ENCODE measurements at places on chromosomes 16 and 17.

DNA sequence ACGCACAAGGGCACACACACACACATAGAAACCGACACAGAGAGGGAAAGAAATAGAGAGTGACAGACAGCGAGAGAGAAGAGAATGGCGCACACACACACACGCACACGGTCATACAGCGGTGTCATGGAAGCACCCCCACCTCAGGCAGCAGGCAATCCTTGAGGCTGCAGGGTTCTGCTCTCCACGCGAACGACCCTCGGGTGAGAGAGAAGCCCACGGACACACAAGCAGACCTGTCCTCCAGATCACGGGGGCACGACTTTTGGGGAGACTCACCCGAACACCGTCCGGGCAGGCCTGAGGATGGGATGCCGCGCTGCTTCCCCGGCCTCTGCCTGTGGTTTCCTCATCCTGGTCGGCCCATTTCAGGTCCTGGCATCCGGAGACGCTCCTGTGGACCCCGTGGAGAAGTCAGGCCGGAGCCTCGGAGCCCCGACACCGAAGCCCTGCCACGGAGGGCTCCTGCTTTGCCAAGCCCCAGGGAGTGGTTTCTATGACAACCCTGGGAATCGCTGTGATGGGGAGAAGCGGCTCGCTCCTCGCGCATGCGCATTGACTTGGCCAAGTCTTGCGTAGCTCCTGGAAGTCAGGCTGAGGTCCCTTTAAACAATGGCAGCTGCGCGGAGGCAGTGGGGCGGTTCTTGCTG is 118.2 kb upstream of the KCNJ18 start:
- peak; percentile 52 for DNase-seq

DNA sequence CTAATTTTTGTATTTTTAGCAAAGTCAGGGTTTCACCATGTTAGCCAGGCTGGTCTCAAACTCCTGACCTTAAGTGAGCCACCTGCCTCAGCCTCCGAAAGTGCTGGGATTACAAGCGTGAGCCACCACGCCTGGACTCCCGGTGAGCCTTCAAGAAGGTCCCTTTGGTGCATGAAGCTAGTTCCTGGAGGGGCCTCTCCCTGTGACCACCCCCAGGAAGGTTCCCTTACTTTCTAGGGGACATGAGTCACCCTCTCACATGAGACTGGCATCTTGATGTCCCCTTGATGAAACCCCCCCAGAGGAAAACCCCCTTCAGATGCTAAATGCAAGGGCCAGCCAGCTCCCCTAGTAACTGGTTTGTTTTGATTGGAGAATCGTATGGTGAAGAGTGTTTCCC is 12.8 kb downstream of the CARHSP1 start:
- no peak for DNase-seq

DNA sequence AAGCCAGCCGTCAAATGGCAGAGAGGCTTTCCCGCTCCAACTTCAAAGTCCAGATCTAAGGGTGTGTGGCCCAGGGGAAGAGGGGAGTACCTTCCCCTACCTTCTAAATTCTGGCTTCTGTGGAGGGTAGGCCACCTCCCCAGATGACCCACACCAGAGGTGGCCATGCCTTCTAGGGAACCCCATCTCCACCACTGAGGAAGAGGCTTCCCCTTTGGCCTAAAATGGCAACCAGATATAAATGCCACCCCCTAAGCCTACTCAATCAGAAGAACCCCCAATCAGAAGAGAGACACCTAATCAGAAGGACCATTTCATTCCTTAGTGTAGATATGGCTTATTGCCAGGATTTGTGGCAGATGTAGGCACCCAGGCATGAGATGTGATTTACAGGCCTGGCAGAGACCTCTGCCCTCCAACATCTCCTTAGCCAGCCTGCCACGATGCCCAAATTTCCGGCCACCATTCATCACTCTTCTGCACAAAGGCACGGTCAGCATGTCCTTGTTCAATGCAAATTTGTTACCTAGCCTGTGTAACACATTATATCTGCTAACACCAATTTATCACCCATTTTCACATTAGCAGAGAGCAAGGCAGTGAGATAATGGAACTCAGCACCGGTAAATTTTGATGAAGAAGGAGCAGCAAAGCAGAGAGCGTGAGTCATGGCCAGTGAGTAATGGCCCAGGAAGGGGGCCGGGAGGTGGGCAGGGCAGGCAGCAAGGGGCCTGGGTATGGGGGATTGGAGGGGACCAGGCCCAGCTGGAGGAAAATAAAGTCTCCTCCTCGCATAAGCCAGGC is 1.2 kb upstream of the MGAT5B start:
- no peak for DNase-seq

DNA sequence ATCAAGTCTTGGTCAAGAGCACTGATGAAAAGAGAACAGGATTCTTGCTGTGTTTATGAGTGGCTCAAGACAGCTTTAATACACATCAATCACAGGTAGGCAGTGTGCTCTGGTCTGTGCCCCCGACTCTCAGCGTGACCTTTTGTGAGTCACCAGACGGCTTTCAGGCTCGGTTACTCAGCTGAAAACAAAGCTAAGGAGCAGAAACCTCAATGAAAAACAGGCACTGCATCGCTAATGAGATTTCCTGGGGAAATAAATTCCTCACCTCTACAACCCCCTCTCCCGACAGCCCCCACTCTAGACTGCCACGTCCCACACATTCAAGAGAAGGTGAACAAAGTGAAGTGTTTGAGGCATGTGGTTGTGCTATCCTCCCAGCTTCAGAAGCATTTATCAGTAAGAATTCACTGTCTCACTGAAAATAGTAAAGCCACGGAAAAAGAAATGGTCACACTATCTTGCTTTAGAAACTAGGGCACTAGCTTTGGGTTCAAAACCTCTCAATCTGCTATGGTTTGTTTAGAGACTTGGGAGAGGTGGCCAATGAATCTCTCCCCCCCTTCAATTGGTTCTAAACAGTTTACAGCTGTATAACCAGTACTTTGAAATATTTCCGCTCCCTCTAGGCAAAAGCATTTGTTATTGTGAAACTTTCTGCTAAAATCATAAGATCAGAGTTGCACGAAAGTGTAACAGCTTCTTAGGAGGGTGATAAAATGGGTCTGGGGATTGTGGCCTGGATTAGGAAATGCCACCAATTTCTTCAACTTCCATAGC is 199.5 kb upstream of the PMFBP1 start:
- DNase-seq: no peak

DNA sequence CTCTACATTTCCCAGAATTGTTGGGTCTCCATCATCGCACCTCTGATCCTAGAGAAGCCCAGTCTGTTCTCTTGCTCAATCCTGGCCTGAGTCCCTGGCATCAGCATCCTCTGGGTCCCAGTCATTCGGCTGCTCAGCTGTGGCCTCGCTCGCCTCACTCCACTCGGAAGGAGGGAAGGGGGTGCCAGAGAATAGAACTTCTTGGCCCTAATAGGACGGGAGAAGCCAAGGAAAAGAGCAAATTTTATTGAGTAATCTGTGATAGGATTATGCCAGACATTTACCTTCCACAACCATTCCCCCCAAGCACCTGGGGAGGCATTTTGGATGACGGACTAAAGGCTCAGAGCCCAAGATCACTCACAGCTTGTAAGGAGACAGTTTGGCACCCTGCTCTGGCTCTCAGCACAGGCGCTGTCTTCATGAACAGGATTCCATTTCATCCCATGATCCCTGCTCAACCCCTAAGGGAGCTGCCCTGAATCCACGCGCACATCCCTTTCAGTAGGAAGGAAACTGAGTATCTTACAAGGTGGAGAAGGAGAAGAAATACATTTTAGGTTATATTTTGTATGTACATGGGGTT is 498 bp upstream of the CLEC10A start:
- DNase-seq: no peak

DNA sequence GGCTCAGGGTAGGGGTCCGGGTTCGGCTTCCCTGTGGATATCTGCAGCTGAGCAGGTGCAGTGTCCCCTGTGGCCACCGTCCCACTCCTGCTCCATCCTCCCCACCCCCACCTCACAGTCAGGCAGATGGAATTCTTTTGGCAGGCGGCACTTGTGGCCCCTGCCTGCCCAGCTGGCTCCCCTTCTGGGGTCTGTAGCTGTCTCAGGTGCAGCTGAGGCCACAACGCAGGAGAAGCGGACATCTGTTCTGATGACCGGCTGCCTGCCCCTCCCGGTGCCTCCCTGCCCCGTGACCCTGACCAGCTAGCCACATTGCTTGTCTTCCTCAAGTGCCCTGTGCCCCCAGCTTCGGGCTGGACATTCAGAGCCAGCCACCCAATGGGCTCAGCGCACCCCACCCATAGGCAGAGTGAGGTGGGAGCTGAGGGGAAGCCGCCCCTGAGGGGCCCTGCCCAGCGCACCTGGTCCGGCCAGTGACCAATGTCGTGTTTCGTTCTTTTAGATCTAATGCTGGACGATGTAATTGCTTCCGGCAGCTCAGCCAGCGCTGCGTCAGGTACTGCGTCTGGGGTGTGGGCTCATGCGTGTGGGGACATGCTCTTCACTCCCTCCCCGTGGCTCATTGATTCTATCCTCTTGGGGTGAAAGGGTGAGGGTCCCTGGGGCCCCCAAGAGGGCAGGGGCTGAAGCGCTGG is 25.2 kb upstream of the ABCC3 start:
- DNase-seq: no peak

DNA sequence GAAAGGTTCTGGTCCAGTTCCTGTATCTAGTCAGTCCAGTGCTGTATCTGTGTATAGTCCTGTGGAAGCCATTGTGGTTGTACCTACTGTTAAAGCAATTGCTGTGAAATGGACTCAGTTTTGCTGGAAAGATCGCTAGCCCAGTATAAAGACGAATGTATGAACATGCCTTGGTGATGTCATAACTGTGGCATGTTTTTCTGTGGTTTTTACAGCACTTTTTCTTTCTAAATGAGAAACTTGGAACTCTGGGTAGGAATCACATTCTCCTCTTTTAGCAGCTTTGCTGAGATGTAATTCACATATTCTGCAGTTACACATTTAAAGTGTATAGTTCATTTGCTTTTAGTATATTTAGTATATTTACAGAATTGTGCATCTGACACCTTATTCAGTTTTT is 58.1 kb downstream of the MAP2K4 start:
- DNase-seq: no peak

- no peak for DNase-seq
Observed at GRCh38 chr17:80694085-80694991, 149.7 kb downstream of the RPTOR start.

GRCh38 chr17:78706271-78706915 is 75.7 kb downstream of the CYTH1 start:
- no peak for DNase-seq

GRCh38 chr16:11833951-11834695 is 17.2 kb downstream of the RSL1D1 start:
- DNase-seq: no peak

DNA sequence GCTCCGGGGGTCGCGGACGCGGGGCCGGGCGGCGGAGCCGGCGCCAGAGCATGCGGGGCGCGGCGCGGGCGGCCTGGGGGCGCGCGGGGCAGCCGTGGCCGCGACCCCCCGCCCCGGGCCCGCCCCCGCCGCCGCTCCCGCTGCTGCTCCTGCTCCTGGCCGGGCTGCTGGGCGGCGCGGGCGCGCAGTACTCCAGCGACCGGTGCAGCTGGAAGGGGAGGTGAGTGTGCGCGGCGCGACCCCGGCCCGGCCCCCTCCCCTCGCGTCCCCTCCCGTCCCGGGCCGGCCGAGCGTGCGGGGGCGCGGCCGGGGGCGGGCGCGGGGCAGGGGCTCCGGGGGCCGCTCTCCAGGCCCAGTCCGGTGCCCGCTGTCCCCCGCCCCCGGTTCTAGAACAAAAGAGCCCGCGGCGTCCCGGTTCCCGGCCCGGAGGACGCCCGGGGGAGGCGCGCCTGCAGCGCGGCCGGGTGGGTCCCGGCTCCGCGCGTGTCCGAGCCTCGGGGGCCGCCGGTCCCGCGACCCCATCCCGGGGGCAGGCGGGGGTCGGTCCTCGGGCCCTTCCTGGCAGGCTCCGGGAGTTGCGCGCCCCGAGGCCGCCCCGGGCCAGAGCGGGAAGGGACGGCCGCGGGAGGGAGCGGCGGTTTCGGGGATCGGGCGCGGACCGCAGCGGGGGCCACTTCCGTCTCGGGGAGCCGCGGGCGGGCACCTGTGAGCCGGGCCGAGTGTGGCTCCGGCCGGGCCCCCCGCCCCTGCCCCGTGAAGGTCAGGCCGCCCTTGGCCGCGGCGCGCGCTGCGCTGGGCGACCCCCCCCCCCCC is 563 bp downstream of the METRNL start:
- DNase-seq: no peak

DNA sequence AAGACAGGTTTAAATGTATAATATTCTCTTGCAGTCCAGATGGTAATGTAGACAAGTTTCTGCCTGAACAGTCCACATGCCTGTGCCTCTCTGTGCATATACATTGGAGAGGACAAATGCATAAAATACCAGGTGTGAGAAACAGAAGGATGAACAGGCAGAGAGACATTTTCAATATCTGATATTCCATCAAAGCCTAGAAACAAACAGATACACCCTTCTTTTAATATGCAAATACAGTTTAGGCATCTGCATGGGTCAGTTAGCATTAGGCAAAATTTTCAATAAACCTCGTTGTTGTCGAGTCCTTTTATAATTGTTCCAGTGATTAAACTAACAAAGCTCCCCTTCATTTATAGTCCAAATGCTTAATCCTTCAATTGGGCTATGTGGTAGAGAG is 897 bp downstream of the OMG start:
- DNase-seq: no peak

DNA sequence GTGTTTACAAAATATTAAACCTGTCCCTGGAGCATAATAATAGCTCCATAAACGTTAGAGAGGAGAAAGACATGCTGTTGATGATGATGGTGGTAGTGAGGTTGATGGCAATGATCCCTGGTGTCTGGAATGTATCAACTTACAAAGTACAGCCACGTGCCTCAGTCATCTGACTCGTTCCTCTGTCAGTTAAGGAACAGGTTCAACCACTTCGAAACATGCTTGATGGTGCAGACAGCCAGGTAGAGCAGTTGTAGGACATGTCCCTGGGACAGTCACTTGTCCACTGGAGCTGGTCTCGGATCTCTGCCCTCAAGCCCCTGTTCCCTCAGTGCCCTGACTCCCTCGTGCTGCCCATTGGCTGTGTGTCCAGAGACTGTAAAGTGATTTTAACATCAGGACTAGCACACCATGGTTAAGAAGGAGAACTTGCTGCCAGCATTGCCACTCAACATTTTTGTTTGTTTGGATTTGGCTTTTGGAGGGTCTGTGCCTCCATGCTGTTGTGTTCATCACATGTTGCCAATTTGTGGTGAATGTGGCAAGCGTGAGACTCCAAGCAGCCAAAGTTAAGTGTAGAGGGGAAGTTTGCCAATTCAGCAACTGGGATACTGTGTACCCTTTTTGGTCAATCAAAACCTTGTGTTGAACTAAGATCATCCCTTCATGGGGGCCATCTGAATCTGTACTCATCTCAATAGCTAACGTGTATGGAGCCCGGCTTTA is 16.3 kb upstream of the SALL1 start:
- no peak for DNase-seq

DNA sequence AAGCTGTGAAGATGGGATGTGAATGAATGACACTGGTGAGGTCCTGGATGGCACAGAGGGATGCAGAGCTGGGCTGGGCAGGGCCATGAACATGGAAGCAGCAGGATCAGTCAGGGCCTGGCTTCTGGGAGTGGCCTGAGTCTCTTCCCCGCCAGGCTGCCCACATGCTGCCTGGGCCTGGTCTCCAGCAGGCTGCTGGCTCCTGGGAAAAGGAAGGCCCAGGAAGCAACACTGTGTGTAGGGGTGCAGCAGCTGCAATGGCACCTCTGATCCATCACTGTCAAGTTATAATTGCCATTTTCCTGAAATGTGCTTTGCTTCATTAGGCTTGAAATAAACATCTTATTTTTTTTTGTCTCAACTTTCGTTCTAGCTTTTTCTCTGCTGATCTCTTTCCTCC is 260.2 kb upstream of the N4BP1 start:
- DNase-seq: no peak
